Large intestine (tissue), 12 donors: ENCODE measurements at places on chromosomes 1 and 21.

- H3K27ac ChIP-seq = no peak overlapping the region
- DNase-seq = no peak
- H3K4me3 ChIP-seq = no peak overlapping the region
Measured at GRCh38 chr1:23650344-23650990, 41.1 kb upstream of the RPL11 start.

- DNase-seq = no peak
- H3K27ac ChIP-seq = no peak overlapping the region
- no peak overlapping the region for H3K4me3 ChIP-seq
- no peaks in the 10 kb centered on the region for H3K36me3 ChIP-seq
Measured at GRCh38 chr1:45221716-45222115, 15.3 kb upstream of the ZSWIM5 start.

- no peaks in the 10 kb centered on the region for H3K27me3 ChIP-seq
- no peak for DNase-seq
- peaks cover 39% of the 10 kb centered on the region for H3K36me3 ChIP-seq
- no peaks in the 10 kb centered on the region for H3K4me1 ChIP-seq
Measured at GRCh38 chr1:9037476-9038337, 11.5 kb upstream of the SLC2A7 start.

DNA sequence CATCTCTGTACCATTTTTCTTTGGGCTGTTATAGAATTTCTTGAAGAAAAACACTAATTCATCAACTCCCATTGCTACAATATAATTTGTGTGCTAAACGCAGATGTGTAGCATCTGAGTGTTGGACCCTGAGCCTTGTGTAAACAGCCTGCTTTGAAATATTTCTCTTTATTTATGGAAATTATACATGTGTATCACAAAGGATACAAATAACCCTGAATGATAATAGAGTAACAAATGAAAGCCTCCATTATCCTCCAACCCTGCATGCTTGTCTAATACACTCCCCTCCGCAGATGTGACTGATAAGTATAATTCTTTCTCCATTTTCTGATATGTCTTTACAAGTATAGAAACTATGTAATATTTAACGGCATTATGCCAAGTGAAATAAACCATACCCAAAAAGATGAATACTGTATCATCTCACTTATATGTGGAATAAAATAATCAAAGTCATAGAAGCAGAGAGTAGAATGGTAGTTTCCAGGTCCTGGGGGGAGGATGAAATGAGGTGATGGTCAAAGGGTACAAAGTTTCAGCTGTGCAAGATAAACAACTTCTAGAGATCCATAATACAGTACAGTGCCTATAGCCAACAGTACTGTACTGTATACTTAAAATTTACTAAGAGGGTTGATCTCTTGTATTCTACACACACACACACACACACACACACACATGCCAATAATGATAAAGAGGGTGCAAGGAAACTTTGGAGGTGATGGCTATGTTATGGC lies 2.8 kb upstream of the ADAM30 start:
- no peak overlapping the region for H3K27ac ChIP-seq
- H3K4me1 ChIP-seq = no peaks in the 10 kb centered on the region
- no peak for DNase-seq
- no peaks in the 10 kb centered on the region for H3K36me3 ChIP-seq
- H3K4me3 ChIP-seq = no peak overlapping the region
- H3K27me3 ChIP-seq = no peaks in the 10 kb centered on the region

DNA sequence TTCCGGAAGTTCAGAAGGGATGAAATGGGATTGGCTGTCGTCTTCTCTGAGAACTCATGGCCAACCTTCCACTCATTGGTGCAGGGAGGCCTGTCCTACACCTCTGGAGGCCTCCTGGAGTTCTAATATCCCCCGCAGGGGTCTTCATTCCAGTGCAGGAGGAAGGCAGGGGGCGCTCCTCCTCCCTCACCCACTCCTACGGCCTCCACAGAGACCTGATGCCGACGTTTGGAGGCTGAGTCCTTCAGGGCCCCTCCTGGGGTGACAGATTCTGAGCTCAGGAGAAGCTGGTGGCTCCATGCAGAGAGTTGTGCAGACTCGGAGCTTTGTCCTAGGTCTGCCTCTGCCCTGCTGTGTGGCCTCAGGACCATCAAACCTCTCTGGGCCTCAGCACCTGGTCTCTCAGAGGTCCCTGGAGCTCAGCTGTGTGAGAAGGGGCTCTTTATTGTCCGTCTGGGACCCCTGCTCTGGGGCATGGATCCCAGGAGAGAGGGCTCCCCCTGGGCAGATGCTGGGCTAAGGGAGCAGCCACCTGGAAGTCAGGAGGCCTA lies 102.3 kb upstream of the WNT4 start:
- no peaks in the 10 kb centered on the region for H3K4me1 ChIP-seq
- H3K4me3 ChIP-seq = no peak overlapping the region
- DNase-seq = no peak
- no peaks in the 10 kb centered on the region for H3K36me3 ChIP-seq

DNA sequence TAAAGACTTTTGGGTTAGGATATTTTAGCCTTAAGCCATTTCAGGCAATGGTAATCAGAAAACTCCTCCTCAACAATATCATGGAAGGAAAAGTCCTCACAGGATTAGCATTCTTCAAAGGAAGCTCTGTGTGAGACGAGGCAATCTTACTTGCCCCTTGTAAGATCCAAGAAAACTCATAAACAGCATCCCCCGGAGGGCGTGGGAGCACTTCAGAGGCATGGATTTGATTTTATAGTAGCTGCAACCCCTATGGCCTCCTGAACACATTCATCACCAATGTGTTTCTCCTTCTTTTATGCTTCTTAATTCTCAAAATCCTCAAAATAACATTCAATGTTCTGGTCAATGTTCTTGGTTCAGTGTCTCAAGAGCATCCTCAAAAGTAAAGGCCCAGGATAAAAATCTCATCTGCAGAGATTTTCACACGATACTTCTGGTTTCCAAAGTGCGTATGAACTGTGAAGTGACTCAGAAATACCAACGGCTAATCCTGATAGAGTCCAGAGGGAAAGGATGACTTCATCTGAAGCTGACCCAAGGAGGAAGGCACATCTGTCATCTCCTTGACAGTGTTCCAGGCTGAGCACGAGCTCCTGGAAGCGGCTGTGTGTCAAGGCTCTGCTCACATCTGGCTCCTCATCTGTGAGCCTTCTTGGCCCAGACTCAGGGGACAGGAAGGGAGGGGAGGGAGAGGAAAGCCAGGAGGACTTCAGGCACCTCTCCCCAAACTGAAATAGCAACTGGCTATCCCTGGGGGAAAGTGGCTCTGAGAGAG lies 49.3 kb upstream of the PSEN2 start:
- DNase-seq = peak; percentile 74
- H3K4me1 ChIP-seq = peaks cover 1% of the 10 kb centered on the region
- H3K27ac ChIP-seq = peak overlapping the region; percentile 58

GRCh38 chr21:44617071-44617501 lies 5.2 kb downstream of the KRTAP10-8 start:
- H3K36me3 ChIP-seq = no peaks in the 10 kb centered on the region
- H3K4me1 ChIP-seq = no peaks in the 10 kb centered on the region
- H3K27ac ChIP-seq = no peak overlapping the region
- no peaks in the 10 kb centered on the region for H3K27me3 ChIP-seq
- DNase-seq = no peak

- no peak for DNase-seq
- no peak overlapping the region for H3K27ac ChIP-seq
- H3K4me3 ChIP-seq = no peak overlapping the region
- no peaks in the 10 kb centered on the region for H3K4me1 ChIP-seq
Measured at GRCh38 chr1:50491142-50491541, 67.9 kb upstream of the DMRTA2 start.

GRCh38 chr21:43917515-43918384 lies 52.7 kb downstream of the AGPAT3 start:
- H3K4me3 ChIP-seq = no peak overlapping the region
- H3K27ac ChIP-seq = no peak overlapping the region
- H3K36me3 ChIP-seq = peaks cover 2% of the 10 kb centered on the region

GRCh38 chr1:240687820-240688219 lies 75.9 kb upstream of the GREM2 start:
- peaks cover 7% of the 10 kb centered on the region for H3K27me3 ChIP-seq
- no peak for DNase-seq
- H3K4me1 ChIP-seq = no peaks in the 10 kb centered on the region
- H3K27ac ChIP-seq = no peak overlapping the region

- no peak overlapping the region for H3K27ac ChIP-seq
- no peaks in the 10 kb centered on the region for H3K27me3 ChIP-seq
- no peak overlapping the region for H3K4me3 ChIP-seq
- DNase-seq = no peak
- no peaks in the 10 kb centered on the region for H3K36me3 ChIP-seq
- no peaks in the 10 kb centered on the region for H3K4me1 ChIP-seq
Measured at GRCh38 chr1:164999146-164999545, 357.4 kb downstream of the LMX1A start.

DNA sequence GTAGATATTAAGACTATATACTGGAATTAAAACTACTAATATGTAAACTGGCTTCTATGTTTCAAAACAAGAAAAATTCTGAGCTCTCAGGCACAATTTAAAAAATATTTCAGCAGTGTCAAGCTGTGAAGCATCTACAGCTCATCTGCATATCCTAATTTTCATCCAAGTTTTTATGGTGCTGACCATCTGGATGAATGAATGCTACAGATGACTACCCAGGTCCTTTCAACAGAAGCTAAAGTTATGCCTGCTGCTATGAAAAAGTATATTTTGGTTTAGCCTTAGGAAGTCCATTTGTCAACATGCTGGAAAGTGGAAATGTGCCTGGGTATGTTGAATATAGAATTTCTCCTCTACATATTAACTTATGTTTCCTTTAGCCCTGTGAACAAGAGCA lies 206.9 kb downstream of the NEGR1 start:
- H3K4me1 ChIP-seq = no peaks in the 10 kb centered on the region
- no peak overlapping the region for H3K4me3 ChIP-seq
- H3K36me3 ChIP-seq = no peaks in the 10 kb centered on the region
- DNase-seq = no peak
- H3K27me3 ChIP-seq = no peaks in the 10 kb centered on the region
- H3K27ac ChIP-seq = no peak overlapping the region

- no peak for DNase-seq
- H3K4me3 ChIP-seq = no peak overlapping the region
- no peaks in the 10 kb centered on the region for H3K4me1 ChIP-seq
- H3K27me3 ChIP-seq = no peaks in the 10 kb centered on the region
- H3K27ac ChIP-seq = no peak overlapping the region
Measured at GRCh38 chr1:116544588-116545358, 26.1 kb downstream of the CD58 start.

DNA sequence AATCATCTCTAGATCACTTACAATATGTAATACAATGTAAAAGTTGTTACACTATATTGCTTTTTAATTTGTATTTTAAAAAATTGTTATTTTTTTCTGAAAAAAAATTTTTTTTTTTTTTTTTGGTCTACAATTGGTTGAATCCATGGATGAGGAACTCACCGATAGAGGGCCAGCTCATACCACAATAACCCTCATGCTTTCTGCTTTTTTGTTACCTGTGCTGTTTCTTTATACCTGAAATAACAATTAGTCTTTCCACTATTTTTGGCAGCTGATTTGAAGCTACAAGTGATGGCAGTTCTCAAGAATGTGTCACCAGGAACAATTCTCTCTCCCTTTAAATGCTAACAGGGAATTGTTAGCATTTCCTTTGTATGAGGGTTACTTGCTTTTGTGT lies 12.0 kb downstream of the SMG7 start:
- H3K4me3 ChIP-seq = no peak overlapping the region
- H3K27ac ChIP-seq = no peak overlapping the region
- no peak for DNase-seq
- H3K36me3 ChIP-seq = no peaks in the 10 kb centered on the region
- H3K27me3 ChIP-seq = no peaks in the 10 kb centered on the region

- peaks cover 2% of the 10 kb centered on the region for H3K27me3 ChIP-seq
- no peak overlapping the region for H3K27ac ChIP-seq
- no peaks in the 10 kb centered on the region for H3K36me3 ChIP-seq
- H3K4me3 ChIP-seq = no peak overlapping the region
- H3K4me1 ChIP-seq = peaks cover 2% of the 10 kb centered on the region
- no peak for DNase-seq
Measured at GRCh38 chr1:40955266-40955665, 24.2 kb upstream of the CTPS1 start.

DNA sequence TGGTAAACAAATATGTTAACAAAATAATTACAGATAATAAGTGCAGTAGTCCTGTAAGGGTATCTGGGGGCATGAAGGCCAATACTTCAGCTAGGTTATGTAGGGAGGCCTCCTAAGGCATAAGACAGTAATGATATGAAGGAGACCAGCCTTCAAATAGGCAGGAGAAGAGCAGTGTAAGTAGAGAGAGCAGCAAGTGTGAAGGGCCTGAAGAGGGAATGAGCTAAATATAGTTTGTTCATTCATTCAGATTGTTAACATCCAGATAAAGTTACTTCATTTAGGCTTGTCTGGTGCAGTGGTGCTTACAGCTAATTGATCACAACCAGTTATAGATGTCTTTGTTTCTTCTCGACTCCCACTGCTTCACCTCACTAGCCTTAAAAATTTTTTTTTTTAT lies 71.1 kb downstream of the EPB41 start:
- no peak for DNase-seq
- H3K27ac ChIP-seq = no peak overlapping the region
- no peaks in the 10 kb centered on the region for H3K27me3 ChIP-seq
- no peak overlapping the region for H3K4me3 ChIP-seq

DNA sequence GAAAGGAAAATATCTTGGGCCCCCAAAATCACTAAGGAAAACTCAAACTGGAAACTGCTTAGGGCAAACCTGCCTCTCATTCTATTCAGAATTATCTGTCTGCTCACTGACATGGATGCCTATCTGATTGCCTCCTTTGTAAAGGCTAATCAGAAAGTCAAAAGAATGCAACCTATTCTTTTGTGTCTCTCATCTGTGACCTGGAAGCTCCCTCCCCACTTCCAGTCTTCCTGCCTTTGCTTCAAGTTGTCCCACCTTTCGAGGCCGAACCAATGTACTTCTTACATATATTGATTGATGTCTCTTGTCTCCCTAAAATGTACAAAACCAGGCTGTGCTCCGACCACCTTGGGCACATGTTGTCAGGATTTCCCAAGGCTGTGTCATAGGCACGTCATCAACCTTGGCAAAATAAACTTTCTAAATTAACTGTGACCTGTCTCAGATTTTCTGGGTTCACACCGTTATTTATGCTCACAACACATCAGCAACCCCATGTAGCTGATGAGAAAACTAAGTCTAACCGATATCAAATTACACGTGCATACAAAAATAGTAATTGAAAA lies 302.3 kb upstream of the NRIP1 start:
- H3K27me3 ChIP-seq = no peaks in the 10 kb centered on the region
- no peak for DNase-seq
- H3K4me1 ChIP-seq = no peaks in the 10 kb centered on the region
- no peaks in the 10 kb centered on the region for H3K36me3 ChIP-seq

- H3K36me3 ChIP-seq = no peaks in the 10 kb centered on the region
- H3K27me3 ChIP-seq = no peaks in the 10 kb centered on the region
- H3K4me1 ChIP-seq = no peaks in the 10 kb centered on the region
- no peak overlapping the region for H3K4me3 ChIP-seq
Measured at GRCh38 chr1:29629401-29629800, 393.1 kb downstream of the PTPRU start.
